ENCODE measurements at places on chromosomes 7 and 10. TPM values are rescaled to one million over a fixed set of nuclear protein-coding genes. Genes with fewer than 3 reads are reported as not detected.

Gene ERV3-1
- 16.6 TPM for total RNA-seq

Gene IQCE
- 16.0 TPM for total RNA-seq

Gene STK31
- not detected for total RNA-seq

Gene SMARCD3
- total RNA-seq, result 52.2 TPM

Gene OR2A1
- total RNA-seq, result 0.16 TPM

Gene FLNC
- total RNA-seq, result 293 TPM

Gene NPY
- 7.5 TPM for total RNA-seq

Gene SLC26A3
- 8.9 TPM for total RNA-seq

Gene NPFFR1
- under 0.01 TPM for total RNA-seq

Gene KIF20B
- 2.5 TPM for total RNA-seq

Gene GPR26
- total RNA-seq, result not detected
